Cortex of kidney (tissue), 1 donor: ENCODE measurements at places on chromosomes 1 and 21.

DNA sequence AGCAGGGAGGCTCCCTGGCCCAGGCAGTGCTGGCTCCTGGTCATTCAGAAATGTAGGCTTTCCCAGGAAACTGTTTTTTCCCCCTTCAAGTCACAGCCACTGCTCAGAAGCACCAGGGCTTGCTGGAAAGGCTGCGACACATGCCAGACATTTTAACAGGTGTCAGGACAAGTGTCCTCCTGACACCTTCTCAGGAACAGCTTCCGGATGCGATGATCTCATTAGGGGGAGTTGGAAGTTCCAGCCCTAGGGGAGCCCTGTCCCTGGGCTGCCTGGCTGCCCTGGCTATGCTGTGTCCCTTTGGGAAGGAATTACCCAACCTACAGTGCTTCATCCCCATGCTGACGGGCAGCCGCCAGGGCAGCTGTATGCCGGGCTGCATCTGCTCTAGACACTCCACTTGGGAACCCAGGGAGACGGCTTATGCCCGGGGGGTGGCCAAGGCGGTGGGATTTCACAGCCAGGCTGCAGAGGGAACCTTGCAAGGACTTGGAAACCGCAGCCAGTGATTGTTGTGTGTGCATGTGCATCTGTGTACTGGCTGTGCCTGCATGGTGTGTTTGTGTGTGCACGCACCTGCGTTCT is 41.8 kb downstream of the AJAP1 start:
- DNase-seq: no peak

DNA sequence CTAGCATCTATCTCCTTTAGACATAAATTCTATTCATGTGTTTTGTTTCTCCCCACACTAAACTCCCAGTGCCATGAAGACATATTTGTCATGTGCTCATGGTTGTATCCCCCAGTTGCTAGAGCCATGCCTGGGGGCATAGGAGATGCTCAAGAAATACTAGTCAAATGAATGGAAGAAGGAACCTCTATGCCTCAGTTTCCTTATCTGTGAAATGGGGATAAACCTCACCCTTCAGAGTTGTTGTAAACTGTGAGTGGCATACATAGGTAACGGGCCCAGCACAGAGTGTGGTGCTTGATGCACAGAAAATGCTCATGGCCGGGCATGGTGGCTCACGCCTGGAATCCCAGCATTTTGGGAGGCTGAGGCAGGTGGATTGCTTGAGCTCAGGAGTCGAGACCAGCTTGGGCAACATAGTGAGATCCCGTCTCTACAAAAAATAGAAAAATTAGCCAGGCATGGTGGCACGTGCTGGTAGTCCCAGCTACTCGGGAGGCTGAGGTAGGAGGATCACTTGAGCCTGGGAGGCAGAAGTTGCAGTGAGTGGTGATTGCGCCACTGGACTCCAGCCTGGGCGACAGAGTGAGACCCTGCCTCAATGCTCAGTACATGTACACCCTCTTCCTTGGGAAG is 8.7 kb downstream of the LDLRAD2 start:
- DNase-seq: no peak

DNA sequence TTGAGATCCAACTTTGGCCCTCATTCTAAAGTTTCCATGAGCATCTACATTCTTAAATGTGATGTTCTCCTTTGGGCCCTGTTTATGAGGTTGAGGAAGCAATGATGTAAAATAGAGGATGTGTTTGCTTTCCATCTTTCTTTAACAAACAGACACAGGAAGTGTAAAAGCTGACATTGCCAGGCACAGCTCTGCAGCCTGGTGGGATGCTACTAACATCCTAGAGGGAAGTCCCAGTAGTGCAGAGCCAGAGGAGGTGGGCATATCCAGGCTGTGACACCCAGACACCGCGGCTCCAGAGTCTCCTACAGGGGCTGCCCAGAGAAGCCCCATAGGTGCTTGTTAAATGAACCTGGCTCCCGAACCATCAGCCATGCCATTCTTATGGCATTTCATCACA is 16.2 kb downstream of the OLFML2B start:
- DNase-seq: no peak

GRCh38 chr21:25891596-25891995 is 156.8 kb downstream of the GABPA start:
- DNase-seq: no peak

- no peak for DNase-seq
These were observed 123.9 kb downstream of the ST6GALNAC3 start for GRCh38 chr1:76198452-76198851.

GRCh38 chr1:199313444-199313843 is 674.6 kb downstream of the PTPRC start:
- DNase-seq: no peak

DNA sequence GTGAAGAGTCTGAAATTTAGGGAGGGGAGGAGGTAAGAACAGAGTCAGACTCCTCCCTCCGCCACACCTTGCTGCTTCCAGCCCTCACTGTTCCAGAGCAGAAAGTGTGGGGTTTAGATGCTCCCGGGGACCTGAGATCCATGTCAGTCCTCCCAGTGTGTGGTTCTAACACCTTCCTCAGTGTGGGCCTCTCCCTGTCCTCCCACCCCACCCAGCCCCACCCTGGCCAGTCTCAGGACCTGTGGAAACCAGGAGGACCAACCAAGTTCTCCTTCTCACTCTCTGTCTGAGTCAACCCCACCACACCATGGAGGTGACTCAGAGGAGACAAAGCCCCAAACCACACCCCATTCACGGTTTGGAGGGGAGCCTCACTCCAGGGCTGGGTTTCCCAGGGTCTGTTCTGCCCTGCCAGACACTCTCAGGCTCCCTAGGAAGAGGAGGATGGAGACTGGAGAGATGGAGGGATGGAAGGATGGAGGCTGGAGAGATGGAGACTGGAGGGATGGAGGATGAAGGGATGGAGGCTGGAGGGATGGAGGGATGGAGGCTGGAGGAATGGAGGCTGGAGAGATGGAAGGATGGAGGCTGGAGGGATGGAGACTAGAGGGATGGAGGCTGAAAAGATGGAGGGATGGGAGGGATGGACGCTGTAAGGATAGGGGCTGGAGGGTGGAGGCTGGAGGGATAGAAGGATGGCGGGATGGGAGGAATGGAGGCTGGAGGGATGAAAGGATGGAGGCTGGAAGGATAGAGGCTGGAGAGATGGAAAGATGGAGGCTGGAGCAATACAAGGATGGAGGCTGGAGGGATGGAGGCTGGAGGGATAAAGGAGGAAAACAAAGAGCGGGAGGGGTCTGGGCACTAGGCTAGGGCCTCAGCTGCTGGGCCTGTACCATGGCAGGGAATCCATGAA is 100.9 kb upstream of the RUNX3 start:
- DNase-seq: no peak

- DNase-seq: no peak
These were observed 23.8 kb downstream of the HSD11B1 start for GRCh38 chr1:209728466-209728865.

- no peak for DNase-seq
These were observed 14.1 kb downstream of the IRF2BP2 start for GRCh38 chr1:234595899-234596298.

DNA sequence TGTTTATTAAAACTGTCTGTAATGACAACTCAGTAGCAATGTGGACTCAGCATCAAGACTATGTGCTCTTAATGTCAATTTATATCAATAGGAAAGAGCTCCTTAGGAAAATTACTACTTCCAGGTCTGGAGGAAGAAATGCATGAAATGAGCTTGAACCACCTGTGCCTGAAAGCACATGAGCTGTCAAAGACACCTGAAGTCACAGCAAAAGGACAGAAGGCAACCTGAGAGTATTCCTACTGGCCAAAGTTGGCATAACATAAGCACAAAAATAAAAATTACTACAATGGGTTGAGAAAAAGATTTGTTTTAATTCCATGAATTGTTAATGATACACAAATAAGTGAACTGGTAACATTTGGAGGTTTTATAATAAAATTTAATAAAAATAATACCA is 13.4 kb upstream of the KRTAP7-1 start:
- no peak for DNase-seq

GRCh38 chr1:16235944-16236510 is 956 bp downstream of the CPLANE2 start:
- no peak for DNase-seq

GRCh38 chr21:30014886-30015285 is 75.1 kb upstream of the GRIK1 start:
- DNase-seq: no peak

GRCh38 chr1:239140968-239141367 is 245.4 kb upstream of the CHRM3 start:
- no peak for DNase-seq

- DNase-seq: no peak
These were observed 507.1 kb upstream of the ZRANB2 start for GRCh38 chr1:71587961-71588360.

DNA sequence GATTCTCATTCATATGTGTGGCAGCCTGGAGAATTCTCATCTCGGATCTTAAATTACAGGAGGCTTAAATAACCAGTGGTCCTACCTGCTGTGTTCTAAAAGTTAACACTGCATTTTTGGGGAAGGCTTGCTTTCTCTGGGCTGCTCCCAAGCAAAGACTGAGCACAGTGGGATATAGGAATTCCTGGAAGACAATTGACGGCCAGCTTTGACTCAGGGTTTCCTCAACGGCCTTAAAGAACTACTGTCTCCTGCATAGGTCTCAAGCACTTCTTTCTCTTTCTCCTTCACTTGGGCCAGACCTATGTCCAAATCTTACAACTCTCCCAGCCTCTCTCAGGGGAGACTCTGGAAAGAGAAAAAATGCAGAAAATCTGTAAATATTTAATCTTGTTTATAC is 1.0 kb upstream of the KRTAP13-3 start:
- DNase-seq: no peak

DNA sequence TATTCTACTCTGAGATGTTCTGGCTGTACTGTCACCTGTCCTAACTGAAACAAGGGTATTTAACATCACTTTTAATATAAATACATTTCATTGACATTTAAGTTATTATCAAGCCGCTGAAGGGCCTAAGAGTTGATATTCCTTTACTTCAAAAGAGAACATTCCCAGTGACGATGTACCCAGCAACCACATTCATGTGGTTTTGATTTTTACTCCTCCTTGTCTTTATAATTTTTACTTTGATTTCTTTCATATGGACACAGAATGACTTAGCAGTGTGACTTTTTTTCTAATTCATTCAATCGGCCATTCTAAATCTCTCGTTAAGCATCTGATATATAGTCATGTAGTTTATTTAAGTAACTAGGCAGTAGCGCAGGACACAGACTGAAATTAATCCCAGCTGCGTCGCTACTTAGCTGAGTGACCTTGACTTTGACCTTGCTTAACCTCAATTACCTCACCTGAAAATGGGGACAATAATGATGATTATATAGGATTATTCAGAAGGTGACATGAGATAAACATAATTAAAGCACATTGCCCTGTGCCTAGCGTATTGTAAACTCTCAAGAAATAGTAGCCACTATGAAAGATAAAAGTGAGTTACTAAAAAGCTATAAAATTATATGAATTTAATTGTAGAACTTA is 476.6 kb downstream of the SETD4 start:
- DNase-seq: no peak

- DNase-seq: no peak
These were observed 11.9 kb downstream of the PODN start for GRCh38 chr1:53073868-53074311.

DNA sequence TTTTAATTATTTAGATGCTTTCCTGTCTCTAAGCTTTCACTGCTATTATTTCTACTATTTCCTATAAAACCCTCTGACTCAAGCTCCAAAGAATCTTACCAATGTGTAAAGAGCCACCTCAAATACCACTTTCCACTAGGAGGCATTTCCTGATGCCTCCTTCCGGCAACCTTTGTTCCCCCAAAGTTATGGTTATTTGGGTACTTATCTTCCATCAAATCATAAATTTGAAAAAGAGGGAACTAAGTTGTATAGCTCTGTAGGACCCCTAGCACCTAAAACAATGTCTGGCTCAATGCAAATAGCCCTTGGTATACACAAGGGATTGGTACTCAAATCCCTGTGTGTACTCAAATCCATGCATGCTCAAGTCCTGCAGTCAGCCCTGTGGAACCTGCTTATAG is 79.6 kb downstream of the NME7 start:
- no peak for DNase-seq

DNA sequence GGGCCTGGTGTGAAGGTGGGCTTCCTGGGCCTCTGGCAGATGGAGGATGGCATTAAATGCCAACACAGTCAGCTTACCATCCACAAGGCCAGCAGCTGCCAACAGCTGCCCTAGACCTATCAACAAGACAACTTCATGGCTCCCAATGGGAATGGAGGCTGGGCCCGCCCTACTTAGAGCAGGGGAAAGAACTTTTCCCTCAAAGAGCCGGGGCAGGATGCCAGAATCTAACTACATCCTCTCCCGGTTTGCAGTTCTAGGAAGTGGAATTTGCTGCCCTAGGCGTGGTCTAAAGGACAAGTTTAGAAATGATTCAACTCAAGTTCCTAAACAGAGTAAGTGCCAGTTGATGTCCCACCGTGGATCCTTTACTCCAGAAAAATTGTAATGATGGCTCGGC is 13.1 kb downstream of the ICMT start:
- DNase-seq: no peak

DNA sequence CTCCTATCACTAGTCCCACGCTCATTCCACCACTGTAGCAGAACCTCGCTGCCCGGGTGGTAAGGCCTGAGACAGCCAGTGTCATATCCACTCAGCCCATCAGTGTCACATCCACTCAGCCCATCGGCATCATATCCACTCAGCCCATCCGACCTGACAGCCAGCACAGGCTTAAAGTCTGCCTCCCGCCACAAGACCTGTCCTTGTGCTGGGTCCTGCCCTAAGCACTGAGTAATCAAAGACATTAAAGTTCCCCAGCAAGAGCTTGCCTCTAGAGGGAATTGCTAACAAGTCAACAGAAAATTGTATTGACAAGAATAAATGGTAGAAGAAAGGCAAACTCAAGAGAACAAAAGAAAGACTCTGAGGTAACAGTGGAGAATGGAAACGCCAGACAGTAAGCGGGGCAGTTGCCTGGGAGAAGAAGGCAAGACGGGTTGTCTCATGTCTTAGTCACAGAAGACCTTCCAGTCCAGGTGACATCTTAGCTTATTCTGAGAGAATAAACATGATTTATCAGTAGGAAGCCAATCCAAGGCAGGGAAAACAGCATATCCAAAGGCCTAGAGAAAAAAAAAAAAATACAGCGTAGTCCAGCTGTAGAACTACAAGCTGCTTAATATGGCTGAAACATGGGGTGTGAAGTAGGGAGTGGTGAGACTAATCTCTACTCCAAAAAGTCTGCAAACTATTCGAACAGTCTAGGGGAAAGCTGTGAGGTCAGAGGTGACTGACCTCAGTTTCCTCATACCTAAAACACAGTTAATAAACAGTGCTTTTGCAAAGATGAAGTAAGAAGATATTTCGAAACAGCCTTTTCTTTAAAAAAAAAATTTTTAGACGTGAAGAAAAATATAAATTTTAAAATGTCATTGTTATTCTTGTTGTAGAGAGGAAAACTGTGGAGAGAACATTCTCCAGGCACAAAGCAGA is 1.1 kb downstream of the ITLN1 start:
- DNase-seq: no peak

GRCh38 chr1:38009088-38009840 is 3.3 kb upstream of the UTP11 start:
- DNase-seq: no peak

DNA sequence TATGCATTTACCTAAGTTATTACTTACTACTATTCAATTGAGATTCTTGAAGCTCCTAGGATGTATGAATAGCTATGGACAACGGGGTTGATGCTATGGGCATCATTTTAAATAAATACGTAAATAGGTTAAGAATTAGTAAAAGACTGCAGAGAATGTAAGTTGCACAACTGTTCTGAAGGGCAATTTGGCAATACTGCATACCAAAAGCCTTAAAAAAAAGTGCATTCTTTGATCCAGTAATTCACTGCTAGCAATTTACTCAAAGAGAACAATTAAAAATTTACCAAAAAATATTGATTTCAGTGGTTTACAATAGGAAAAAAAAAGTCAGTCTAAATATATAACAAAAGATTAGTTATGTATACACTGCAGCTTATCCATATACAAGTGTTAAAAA is 3.5 kb downstream of the ARPC5 start:
- no peak for DNase-seq
